ENCODE measurements at places on chromosomes 12 and 14.

DNA sequence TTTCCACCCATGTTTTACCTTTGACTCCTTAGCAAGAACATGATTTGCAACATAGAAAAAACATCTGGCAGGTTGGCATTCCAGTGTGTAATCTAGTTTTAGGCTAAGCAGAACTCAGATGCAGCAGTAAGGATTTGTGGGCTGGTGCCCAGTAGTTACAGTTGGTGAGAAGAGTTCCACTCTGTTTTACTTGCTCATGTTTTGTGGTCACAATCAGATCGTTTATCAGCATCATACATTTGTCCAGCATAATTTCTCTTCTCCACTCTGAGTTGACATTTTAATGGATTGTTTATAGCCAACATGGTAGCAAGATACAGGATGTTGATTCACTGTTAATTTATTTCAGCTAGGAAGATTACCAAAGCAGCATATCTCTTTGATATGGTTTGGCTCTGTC is 120.0 kb downstream of the PDE6H start:
- DNase-seq, result no peak

DNA sequence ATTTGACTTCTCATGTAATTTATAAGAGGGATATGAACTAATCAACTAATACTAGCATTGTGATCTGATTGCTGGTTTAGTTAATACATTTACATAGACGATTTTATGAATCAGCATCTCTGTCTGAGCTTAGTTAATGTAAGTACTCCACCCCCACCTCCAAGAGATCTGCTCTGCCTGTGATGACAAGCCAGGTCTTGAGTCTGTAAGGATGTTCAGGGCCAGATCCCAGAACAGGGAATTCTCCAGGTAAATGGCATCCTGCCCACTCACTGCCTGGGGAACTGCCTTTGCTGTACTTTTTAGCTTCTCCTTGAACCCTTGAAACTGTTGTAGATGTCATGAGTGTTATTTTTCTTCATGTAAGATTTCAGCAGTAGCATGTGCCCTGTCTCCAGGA is 289.8 kb downstream of the RGS6 start:
- no peak for DNase-seq

- no peak for DNase-seq
These were observed 9.6 kb upstream of the ART4 start for GRCh38 chr12:14852880-14853279.

- peak; percentile 14 for DNase-seq
These were observed 29.8 kb downstream of the ANKRD9 start for GRCh38 chr14:102479777-102480176.

GRCh38 chr12:102436867-102437266 is 43.5 kb downstream of the IGF1 start:
- DNase-seq, result peak; percentile 36

DNA sequence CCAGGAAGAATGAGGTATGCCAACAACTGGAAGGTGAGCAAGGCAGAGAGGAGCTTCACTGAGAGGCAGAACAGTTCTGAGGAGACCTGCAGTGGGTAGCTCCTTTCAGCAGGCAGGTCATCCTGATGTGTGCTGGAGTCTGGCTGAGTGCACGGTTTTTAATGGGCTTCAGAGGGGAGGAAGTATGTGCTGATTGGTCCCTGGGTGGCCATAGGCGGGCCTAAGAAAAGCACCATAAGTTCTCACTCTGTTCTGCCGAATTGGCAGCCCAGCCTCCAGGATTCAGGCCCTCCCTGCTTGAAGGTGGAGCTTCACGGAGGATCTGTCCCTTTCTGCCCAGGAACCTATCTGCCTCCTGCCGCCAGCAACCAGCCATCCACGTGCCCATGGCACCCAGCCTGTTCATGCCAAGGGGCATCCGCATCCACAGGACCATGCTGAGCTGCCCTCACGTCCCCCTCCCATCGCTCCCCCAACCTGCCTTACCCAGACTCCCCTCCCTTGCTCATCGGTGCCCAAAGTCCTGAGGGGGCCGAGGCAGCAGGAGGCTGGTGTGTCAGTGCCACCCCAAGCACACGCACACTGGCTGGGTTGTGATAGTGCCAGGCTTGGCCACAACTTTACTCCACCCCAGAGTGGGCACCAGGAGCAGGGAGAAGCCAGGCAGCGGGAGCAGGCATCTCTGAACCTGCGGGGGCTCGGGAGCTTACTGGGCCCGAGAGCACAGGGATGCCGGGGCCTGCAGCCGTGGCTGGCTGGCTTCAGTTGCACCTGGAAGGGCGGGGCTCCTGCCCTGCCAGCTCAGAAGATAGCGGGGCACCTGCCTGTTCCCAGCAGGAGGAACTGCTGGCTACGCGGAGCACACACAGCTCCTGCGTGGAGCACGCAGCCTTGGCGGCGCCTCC is 608.4 kb upstream of the FOXG1 start:
- no peak for DNase-seq

DNA sequence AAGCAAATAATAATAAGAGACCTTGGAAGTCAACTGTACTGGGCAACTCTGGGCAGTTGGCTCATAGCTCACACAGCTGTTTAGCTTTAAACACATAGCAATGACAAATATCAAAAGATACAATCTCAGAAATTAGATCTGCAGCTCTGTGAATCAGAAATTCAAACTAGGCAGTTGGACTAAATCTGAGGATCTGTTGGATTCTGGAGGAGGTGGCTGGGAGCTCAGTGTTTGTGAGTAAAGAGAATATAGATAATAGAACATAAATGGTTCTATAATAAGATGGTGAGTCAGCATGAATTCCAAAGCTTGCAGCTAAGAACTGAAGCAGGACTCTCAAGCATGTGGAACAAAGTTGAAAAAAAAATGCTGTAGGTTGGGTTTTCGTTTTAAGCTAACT is 1949.4 kb upstream of the SEL1L start:
- no peak for DNase-seq

DNA sequence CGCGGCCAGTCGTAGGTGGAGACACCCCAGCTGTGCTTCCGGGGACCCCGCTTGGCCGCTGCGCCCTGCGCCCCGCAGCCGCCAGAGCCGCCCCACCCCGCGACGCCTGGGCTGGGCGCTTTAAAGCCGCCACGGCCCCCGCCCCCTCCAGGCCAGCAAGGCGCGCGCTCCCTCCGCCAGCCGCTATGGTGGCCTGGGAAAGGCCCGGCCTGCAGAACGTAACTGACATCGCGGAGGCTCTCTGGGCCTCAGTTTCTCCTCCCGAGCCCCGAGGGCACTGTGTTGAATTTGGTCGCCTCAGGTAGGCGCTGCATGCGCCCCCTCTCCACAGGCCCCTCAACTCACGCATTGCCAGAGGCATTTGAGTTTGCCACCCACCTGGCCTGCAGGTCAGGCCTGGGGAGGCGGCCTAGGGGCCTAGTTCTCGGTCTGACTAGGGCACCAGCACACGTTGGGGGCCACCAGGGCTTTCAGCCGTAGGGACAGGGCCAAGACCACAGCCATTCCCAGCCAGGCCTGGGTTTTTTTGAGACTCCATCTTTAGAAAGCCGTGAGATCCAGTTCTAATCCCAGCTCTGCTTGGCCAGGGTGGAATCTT is at the start of gene NGB:
TSS of gene NGB (minus strand) at position 94 of the 598 bp plus-strand sequence. CDS start 269 bp downstream, outside the sequence.
- DNase-seq, result no peak

- peak; percentile 88 for DNase-seq
These were observed 35.1 kb downstream of the TMBIM6 start for GRCh38 chr12:49776413-49776812.

- DNase-seq, result peak; percentile 28
These were observed 1.4 kb downstream of the JPH4 start for GRCh38 chr14:23577004-23577681.

DNA sequence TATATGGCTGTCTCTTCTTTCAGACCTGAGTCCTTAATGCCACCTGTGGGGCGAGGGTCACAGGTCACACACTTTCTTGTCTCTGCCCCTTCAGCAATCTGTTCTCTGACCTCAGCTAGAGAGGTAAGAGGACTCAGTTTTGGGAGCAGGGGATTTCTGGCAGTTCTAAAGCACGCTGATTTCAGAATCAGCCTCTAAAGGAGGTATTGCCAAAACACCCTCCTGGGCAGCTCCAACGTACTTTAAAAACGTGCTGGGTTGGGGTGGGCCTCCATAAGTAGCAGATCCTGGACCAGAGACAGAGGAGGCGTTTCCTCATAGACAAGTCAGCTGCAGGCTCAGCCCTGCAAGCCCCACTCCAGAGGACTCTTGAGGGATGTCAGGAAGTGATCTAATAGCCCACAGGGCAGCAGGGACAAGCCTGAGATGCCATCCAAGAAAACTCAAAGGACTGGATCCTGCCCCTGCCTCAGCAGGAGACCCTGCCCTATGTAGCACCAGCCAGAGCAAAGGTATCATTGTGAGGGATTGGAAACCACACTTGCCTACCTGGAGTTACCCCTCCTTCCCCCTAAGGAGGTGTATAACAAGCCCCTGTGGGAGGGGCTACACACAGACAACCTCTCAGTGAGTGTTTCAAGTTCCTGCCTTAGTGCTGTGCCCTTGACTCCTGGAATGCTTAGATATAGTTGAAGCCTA is 8.5 kb downstream of the CTDSP2 start:
- peak; percentile 49 for DNase-seq

DNA sequence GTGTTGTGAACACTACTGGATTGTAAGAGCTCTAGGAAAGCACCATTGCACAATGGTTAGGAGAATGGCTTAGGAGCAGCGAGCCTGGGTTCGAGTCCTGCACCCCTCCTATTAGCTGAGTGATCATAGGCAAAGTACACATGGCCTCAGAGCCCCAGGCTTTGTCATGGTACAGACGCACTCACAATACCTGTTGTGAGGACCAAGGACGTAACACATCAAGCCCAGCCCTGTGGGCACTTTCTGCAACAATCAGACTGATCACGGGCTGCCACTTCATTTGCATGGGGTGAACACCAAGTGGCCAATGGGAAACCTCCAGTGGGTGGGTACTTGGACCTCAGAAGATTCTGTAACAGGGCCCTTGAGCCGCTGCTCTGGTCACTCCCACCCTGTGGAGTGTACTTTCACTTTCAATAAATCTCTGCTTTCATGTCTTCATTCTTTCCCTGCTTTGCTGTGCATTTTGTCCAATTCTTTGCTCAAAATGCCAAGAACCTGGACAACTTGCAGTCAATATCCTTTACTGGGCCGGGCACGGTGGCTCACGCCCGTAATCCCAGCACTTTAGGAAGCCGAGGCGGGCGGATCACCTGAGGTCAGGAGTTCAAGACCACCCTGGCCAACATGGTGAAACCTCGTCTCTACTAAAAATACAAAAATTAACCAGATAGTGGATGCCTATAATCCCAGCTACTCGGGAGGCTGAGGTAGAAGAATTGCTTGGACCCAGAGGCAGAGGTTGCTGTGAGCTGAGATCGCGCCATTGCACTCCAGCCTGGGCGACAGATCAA is 28.2 kb downstream of the GLRX5 start:
- peak; percentile 20 for DNase-seq

DNA sequence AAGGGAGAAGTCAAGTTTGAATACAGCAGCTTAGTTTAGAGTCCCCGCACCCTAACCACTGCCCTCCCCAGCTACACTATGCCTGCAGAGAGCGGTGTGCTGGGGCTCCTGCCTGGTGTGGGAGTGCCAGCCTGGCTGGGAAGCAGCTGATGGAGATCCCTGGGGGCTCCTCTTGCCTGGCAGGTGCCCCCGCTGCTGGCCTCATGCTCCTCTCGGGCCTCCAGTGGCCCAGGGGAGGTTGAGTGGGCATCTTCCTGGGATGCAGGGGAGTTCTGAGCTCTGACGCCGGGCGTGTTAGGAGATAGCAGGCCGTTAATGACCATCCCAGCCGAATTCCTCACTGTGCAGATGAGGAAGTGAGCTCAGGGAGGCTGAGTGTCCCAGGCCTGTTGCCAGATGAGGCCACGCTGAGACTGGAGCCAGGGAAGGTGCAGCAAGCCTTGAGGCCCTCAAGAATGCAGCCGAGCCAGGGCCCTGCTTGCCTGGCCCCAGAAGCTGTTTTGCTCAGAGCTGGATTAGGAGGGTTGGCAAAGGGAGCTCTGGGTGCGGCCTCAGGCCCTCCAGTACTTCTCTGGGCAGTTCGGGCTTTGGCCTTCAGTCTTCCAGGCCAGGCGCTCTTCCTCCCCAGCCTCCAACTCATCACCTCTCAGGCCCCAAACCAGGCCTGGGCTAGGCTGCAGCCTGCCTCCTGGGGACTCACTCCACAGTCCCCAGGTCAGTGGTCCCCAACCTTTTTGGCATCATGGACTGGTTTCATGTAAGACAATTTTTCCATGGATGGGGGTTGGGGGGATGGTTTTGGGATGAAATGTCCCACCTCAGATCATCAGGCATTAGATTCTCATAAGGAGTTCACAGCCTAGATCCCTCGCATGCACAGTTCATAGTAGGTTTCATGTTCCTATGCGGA is 6.6 kb upstream of the CYP46A1 start:
- no peak for DNase-seq

GRCh38 chr14:89276424-89276975 is 140.5 kb downstream of the FOXN3 start:
- peak; percentile 88 for DNase-seq

DNA sequence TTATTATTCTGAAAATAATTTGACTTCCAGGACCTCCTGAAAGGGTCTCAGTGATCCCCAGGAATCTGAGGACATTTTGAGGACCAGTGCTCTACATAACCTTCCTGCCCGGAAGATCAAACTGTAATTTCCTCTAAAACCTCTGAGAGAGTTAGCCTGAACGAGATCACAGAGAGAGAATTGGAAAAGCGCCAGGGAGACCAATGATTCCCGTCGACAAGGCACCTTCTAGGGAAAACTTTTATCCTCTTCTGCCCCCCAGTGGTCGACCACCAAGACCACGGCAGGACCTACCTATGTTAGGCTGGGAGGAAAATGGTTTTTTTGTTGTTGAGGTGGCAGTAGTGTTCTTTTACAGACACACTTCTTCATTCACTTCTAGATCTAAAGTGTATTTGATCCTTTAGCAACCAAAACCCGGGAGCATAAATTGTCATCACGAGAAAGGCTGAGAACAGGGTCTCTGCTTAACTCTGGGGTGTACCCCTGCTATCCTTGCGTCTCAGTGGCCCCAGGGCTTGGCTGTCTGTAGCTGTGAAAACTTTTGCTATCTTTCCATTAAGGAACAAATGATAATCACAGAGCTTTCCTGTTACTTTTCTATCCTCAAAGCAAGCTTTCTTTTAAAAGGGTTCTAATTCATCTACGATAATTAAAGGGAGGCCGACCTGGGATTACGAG is 62.9 kb upstream of the NID2 start:
- DNase-seq, result peak; percentile 61

DNA sequence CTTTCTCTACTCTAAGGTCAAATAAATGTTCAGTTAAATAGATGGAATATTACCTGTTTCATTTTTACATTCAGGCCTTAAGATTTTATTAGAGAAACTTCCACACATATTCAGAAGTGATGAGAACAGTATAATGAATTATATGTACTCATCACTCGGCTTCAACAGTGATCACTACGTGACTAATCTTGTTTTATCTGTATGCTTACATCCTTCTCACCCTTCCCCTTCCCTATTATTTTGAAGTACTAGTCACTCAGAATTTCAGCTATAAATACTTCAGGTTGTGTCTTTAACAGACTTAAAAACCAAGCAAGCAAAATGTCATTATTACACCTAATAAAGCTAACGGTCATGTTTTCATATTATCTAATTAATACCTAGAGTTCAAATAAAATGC is 34.9 kb downstream of the ETV6 start:
- DNase-seq, result peak; percentile 66

DNA sequence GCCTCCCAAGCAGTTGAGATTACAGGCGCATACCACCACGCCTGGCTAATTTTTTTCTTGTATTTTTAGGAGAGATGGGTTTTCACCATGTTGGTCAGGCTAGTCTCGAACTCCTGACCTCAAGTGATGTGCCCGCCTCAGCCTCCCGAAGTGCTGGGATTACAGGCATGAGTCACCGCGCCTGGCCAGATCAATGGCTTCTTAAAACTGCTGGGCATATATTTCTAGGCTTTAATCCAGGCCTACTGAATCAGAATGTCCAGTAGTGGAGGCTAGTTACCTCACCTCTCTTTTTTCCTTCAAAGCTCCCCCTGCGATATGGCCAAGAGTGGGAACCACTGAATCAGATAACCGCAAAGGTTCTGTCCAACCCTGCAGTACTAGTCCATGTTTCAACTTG is 17.1 kb downstream of the POU6F1 start:
- DNase-seq, result no peak
